ENCODE measurements at places on chromosomes 5 and 9. TPM values are rescaled to one million over a fixed set of nuclear protein-coding genes. Genes with fewer than 3 reads are reported as not detected.

DNA sequence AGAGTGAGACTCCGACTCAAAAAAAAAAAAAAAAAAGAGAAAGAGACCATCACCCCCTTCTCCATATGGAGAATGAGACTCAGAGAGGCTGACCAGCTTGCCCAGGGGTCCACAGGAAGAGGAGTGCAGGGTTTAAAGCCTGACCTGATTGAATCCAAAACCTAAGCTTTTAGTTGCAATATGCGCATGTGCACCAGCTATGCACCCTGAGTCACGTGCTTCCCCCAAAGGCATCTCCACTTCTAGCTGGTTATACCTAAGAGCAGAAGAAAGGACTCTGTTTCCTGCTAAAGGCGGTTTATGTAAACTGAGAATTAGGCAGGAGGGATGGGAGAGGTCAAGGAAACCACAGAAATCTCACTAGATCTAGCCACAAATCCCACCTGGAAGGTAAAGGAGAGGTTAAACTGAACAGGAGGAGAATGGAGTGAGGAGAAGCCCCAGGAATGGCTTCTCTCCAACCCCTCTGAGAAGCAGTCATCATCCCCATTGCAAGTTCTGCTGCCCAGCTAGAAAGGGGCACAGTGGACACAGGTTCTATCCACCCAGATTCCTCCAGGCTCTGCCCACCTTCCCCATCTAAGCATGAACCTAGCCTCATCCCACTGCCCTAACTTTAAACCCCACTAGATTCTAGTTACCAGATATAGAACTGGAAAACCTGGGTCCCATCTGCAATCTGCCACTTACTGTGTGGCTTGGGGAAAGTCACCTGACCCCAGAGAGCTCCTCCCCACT lies 171.3 kb downstream of the ACTL7B start:
- DNase-seq: no peak

DNA sequence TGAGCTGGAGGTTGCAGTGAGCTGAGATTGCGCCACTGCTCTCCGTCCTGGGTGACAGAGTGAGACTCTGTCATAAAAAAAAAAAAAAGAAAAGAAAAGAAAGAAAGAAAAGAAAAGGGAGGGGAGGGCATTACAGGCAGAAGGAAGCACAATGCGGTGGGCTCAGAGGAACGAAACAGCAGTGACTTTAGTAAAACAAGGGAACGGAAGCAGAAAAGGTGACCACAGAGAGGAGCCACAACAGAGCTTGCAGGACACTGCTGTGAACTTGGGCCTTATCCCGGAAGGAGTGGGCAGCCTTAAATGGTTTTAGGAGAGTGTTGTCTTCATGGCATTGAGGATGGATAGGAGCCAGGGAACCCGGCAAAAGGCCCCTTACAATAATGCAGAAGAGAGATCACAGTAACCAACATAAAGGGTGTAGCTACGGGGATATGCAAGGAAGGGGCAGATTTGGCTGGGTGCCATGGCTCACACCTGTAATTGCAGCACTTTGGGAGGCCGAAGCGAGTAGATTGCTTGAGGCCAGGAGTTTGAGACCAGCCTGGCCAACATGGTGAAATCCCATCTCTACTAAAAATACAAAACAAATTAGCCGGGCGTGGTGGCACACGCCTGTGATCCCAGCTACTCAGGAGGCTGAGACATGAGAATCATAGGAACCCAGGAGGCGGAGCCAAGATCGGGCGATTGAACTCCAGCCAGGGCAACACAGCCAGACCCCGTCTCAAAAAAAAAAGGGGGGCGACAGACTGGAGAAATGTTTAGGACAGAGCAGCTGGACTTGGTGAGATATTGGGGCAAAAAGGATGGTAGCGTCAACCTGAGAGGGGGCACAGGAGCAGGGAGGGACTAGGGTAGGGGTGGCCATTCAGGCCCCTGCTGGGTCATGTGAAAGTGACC lies 83.9 kb upstream of the ZBTB43 start:
- DNase-seq: no peak

Gene SEMA6A
- 51.3 TPM for polyA plus RNA-seq

DNA sequence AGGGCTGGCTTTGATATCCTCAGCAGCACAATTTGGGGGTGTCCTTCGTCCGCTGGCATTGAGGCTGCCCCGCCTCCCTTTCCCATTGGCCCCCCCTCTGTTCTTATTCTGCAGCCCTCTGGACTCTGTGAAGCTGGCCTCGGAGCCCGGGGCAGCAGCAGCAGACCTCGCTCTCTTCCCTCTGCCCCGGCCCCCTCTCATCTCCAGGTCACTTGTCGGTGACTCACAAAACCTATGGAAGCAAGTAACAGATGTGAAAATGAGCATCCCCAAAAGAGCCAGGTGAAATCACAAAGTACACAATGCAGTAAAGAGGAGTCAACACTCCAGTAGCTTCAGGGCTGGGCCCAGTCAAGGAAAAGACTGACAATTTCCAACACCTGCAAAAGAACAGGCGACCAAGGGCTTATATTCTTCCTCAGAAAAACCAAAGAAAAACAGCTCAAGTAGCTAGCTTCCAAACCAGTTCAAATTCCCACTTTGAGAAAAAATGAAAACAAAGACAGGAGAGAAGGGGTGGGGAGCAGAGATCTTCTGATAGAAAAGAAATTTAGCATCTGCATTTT lies 97.5 kb downstream of the ZNF608 start:
- no peak for DNase-seq

Gene TAS2R1
- not detected for polyA plus RNA-seq

Gene CNTNAP3B
- polyA plus RNA-seq: 16.8 TPM

DNA sequence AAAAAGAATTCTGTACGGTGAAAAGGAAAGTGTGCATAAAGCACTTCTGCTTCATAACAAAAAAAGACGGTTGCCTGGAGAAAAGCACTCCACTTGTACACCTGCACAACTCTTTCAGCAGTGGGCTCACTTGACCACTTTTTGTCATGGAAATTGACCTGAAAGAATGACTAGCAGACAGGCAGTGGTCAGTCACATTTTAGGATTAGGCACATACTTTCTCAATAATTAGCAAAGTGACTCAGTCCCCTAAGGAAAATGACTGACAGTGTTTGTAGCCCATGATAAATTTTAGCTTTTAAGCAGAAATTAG lies 169.3 kb downstream of the FANCC start:
- DNase-seq: no peak

GRCh38 chr9:112831281-112831851 lies 59.3 kb downstream of the SLC46A2 start:
- DNase-seq: no peak

GRCh38 chr5:139204196-139204595 lies 6.0 kb upstream of the SIL1 start:
- DNase-seq: no peak

GRCh38 chr5:68407311-68408239 lies 192.0 kb downstream of the PIK3R1 start:
- no peak for DNase-seq

Gene SLC46A2
- polyA plus RNA-seq: 0.20 TPM

DNA sequence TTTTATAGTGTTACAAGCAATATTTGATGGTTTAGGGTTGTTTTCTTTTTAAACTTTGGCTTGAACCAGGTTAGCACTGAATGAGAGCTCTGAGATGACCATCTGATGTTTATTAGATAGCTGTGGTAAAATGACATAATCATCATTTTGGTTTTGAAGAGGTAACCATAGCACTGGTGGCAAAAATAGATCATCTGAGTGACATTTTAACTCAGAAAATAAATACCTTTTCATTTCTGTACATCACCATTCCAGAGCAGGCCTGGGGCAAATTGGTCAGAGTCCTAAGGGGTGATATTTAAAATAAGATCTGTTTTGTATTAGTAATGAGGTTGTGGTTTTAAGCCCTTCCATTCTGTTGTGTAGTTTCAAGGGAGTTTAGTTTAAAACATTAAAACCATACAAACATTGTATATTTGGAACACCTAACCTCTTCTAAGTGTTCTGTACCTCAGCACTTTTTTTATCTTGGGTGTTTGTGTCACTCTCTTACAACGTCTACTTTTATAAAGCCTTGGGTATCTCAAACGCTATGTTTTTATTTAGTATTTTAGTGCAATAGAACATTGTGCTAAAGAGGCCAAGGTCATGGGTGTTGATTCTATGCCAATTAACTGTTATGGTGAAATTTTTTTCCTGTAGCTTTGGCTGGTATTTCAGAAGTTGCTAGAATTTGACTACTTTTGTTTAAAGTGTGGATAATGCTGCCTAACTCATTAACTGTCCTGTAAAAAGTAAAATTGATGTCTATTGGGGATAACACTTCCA lies 166.1 kb downstream of the CD180 start:
- no peak for DNase-seq

GRCh38 chr5:135671052-135671705 lies 92.4 kb upstream of the CXCL14 start:
- no peak for DNase-seq

Gene GAS1
- polyA plus RNA-seq: 57.3 TPM

- DNase-seq: no peak
Measured at GRCh38 chr9:104980039-104980654, 52.2 kb upstream of the ABCA1 start.

- no peak for DNase-seq
Measured at GRCh38 chr5:84384604-84385575, at the start of gene EDIL3. Gene EDIL3 (minus strand): TSS chr5:84384880. CDS start chr5:84384374, 506 bp downstream.

Gene LHX3
- polyA plus RNA-seq: not detected

DNA sequence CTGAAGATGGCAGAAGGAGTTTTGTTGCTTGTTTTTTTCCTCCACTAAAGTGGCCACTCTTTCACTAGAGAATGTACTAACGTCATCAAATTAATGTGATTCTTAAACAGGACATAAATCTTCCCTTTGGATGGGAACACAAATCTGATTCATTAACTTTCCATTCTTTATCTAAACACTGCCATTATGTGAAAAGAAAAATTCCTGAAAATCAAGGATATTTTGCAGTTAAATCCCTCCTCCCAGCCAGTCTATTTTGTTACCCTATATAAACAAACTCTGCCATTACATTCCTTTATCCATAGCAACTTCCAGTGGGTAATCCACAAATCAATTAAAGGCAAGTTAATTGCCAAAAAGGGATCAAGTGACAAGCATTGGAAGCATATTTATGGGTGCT lies 546.5 kb downstream of the PDE4D start:
- no peak for DNase-seq

Gene IRX4
- 0.75 TPM for polyA plus RNA-seq

GRCh38 chr9:93644397-93645088 lies 68.2 kb downstream of the PHF2 start:
- DNase-seq: no peak

DNA sequence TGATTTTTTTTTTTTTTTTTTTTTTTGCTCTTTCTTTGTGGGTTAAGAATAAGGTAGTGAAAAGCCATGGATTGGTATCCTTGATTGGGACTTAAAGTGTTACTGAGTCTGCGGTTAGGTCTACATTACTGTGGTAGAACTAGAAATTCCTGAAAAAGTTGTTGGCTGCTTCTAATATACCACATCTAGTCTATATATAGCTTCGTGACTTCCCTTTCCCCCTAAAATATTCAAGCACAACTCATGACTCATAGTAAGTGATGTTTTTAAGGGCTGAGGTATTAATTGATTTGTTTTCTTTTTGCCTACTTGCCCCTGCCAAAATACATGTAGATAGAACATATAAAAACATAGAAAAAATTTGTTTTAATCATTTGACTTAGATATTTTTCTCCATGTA lies 247.6 kb downstream of the TMEM232 start:
- DNase-seq: no peak

Gene CRHBP
- polyA plus RNA-seq: 28.8 TPM

- no peak for DNase-seq
Measured at GRCh38 chr5:34022121-34022705, 14.4 kb upstream of the AMACR start.

DNA sequence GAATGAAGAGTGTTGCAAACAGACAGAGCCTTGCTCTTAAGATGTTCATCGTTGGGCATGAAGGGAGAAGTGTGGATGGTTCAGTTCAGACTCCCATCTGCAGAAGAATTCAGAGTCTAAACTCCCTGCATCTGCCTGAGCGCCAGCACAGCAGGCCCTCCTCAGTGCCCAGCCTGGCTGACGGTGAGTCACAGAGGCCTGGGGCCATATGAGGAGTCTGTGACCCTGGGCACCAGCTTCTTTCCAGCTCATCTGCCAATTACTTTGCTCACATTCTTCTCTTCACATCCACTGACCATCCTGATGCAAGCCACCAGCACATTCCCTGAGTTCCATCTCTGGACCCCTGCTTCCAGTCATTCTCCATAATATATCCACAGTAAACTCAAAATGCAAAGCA lies 401.1 kb upstream of the TRPC7 start:
- no peak for DNase-seq

Gene SNX24
- polyA plus RNA-seq: 21.6 TPM

GRCh38 chr5:168568738-168569137 lies 10.4 kb downstream of the PANK3 start:
- DNase-seq: no peak

GRCh38 chr9:93098236-93098946 lies 2.4 kb downstream of the CARD19 start:
- no peak for DNase-seq

Gene UGCG
- polyA plus RNA-seq: 101 TPM

Gene IFNE
- polyA plus RNA-seq: not detected

Gene CNTLN
- 13.5 TPM for polyA plus RNA-seq

Gene PCDHA10
- polyA plus RNA-seq: 1.7 TPM

DNA sequence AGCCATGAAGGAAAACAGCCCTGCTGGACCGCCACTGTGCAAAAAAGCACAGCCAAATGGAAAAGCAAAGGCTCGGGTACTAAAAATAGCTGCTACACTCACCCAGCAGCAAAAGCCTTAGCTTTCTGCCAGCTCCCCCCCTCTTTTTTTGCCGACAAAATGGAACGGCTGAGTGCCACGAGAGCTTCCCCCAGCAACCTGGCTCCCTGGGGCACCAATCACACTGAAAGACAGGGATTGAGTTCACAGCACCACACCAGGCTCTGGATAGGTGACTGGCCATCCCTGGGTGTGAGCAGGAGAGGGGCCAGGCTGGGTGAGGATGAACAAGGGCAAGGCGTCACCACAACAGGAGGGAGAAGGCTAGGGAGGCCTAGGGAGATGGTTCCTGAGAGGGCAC lies 66.7 kb downstream of the SIL1 start:
- DNase-seq: no peak

Gene ARSI
- polyA plus RNA-seq: 3.8 TPM

DNA sequence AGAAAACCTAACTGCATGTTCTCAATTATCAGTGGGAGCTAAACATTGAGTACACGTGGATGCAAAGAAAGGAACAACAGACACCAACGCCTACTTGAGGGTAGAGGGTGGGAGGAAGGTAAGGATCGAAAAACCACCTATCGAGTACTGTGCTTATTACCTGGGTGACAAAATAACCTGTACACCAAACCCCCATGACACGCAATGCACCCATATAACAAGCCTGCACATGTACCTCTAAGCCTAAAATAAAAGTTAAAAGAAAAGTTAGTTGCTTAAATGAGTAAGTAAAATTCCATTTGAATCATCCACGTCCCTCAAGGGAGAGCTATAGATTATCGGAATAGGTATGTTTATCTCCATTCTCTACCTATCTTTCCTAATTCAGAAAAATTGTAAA lies 210.2 kb upstream of the ADCY2 start:
- no peak for DNase-seq

Gene GARIN3
- polyA plus RNA-seq: not detected

All from right renal pelvis (tissue), 4 donors.